ENCODE measurements at places on chromosomes 13 and 19.

DNA sequence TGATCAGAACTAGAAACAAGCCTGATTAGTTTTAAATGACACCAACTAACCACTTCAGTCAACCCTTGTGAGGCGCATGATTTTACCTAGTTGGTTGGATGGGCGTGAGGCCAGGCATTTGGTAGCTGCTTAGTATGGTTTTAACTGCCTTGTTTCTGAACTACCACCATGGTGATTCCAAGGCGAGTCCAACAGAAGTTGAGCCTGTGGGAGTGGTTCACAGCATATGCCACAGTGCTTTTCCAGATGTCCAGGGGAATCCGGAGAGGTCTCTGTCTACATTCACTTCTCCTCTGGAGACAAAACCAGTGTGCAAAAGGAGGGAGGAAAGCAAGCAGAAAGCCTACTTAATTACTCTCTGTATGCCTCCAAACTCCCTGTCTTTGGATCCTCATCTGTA, 524.1 kb downstream of the GPC6 start:
- no peak for DNase-seq

DNA sequence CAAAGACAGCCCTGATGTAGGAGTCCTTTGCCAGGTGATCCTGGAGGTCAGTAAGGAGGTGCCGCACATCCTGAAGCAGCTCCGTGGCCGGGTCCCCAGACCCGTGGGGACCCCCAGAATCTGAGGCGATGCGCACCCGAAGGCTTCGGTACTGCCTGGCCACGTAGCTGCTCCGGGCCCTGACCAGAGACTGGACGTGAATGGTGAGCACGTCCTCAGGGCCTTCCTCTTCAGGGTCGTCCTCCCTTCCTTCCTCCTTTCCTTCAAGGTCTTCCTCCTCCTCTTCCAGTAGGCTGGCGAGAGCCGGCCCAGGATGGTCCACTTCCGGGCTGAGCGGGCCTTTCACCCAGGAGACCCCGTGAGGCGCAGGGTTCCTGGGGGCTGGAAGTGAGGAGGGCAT, 7.5 kb downstream of the RINL start:
- no peak for DNase-seq

DNA sequence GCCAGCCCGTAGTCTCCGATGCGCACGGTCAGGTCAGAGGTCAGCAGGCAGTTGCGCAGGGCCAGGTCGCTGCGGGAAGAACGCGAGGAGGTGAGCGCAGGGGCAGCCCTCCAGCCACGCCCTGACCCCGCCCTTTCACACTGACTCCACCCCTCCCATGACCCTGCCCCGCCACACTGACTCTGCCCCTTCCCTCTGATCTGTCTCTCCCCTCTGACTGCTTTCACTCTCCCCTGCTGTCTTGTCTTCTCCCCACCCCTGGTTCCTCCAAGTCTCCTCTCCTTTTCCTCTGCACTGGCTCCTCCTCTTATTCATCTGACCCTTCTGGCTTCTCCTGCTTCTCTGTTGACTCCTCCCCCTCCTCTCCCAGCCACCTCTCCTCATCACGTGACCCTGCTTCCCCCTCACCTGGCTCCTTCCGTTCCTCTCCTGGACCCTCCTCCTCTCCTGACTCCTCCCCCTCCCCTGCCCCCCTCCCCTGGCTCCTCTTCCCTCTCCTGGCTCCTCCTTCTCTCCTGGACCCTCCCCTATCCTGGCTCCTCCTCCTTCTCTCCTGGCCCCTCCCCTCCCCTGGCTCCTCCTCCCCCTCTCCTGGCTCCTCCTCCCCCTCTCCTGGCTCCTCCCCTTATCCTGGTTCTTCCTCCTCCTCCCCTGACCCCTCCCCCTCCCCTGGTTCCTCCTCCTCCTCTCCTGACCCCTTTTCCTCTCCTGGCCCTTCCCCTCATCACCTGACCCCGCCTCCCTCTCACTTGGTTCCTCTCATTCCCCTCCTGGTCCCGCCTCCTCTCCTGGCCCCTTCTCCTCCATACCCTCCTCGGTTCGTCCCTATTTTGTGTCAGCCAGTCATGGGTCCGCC, 9.9 kb downstream of the LMTK3 start:
- DNase-seq = no peak

GRCh38 chr19:13015361-13016223, 20.3 kb downstream of the NFIX start:
- no peak for DNase-seq

- DNase-seq = no peak
Observed at GRCh38 chr13:30620941-30621340, 3.2 kb downstream of the USPL1 start.

DNA sequence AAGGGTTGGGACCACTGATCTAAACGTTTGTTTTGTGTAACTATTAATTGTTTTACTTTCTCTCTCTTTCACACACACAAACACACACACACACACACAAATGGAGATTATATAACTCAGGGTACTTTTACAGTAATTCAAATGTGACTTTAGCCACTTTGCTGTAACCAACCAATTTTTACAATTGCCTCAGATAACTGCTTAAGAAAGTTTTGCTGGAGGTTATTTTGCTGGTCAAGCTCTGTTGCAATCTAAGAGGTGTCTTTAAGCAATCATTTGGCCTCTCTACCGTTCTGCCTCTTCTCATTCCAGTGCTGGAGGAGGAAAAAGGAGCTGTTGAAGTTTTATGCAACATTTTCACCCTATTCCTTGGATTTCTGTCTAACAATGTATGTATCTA, 63.0 kb downstream of the TBC1D4 start:
- no peak for DNase-seq
